ENCODE measurements at places on chromosomes 12 and 14.

GRCh38 chr12:123546281-123546680, 12.8 kb upstream of the RILPL1 start:
- DNase-seq, result no peak

GRCh38 chr12:15443611-15444010, 121.3 kb downstream of the PTPRO start:
- no peak for DNase-seq

DNA sequence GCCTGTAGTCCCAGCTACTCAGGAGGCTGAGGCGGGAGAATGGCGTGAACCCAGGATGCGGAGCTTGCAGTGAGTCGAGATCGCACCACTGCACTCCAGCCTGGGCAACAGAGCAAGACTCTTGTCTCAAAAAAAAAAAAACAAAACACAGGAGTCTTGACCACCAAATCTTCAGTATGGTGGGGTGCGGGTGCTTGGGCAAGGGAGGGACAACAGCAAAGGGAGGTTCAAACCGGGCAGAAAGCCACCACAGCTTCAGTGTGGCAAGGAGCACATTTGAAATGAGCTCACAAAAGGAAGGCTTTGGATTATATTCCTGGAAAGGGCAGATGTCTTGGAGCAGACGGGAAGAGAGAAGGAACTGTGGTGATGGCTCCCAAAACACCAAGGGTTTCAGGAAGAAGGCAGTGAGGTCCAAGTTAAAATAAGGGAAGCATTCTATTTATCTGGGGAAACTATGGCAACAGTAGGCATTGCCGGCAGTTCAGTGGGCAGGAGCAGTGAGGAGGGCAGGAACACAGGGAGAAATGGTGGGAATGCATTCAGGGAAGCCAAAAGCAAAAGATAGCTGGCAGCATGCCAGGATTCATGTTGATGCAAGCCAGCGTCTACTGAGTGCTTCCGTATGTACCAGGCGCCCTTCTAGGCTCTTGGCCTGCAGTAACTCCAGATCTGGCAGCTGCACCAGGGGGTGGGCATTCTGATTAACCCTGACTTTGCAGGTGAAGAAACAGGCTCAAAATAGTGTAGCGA, 51.0 kb upstream of the SRSF5 start:
- DNase-seq, result no peak

- DNase-seq, result no peak
Measured at GRCh38 chr14:68753690-68754089, 39.2 kb downstream of the ZFP36L1 start.

DNA sequence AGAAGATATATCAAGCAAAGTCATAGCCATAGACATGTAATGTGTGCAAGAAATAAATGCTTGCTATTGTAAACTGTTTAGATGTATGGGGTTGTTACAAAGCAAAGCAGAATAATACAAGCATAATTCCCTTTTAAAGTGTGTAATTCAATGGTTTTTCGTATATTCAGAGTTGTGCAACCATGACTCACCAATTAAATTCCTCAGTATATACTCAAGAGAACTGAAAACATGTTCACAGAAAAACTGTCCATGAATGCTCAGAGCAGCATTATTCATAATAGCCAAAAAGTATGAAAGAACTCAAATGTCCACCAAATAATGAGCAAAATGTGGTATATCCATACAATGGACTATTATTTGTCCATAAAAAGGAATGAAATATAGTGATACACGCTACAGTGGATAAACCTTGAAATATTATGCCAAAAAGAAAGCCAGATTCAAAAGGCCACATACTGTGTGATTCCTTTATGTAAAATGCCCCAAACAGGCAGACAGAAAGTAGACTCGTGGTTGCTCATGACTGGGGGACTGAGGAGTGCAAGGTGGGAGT, 9.3 kb downstream of the GXYLT1 start:
- DNase-seq, result peak; percentile 64

GRCh38 chr12:38424436-38424835, 107.9 kb downstream of the ALG10B start:
- no peak for DNase-seq

DNA sequence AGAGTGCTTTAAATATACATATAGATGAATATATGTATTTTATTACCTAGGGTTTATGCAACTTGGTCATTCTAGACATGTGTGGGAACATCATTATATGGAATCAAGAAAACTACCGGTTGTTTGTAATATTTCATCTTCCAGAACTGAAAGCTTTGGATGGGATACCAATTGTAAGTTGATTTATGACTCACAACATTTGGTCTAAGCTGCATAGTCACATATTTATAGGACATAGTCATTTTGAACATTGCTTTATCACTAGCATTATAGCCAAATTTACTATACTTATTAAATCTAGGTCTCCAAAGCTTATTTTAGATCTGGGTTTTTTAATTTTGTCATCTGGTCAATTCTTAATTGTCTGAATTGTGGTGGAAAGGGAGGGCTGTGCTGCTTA, 83.7 kb upstream of the PCNX4 start:
- DNase-seq, result no peak

DNA sequence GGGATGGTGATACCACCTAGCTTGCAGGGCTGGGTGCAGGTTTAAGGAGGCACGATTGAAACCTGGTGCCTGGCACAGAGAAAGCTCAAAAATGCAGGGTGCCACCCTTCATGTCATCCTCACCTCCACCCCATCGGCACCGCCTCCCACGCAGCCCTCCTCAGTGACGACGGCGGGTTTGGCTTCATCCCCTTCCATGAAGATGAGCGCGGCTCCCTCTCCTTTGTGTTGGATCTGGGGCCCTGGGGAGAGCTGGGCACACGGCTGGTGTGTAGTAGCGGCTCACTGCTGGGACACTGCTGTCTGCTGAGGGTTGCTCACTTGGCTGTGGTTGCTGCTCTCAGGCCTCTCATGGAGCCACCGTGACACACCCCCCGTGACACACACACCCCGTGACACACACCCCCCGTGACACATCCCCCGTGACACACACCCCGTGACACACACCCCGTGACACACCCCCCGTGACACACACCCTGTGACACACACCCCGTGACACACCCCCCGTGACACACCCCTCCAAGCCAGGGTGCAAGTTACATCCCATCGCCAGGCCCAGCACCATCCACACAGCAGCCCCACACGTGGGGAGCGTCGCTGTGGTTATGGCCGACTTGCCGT, 42.9 kb upstream of the FZD10 start:
- DNase-seq, result no peak

GRCh38 chr12:32395026-32395425, 4.3 kb upstream of the FGD4 start:
- no peak for DNase-seq

GRCh38 chr12:13278249-13278787, 81.8 kb downstream of the EMP1 start:
- peak; percentile 67 for DNase-seq

- DNase-seq, result peak; percentile 100
Measured at GRCh38 chr12:117063162-117063911, 35.9 kb downstream of the TESC start.

DNA sequence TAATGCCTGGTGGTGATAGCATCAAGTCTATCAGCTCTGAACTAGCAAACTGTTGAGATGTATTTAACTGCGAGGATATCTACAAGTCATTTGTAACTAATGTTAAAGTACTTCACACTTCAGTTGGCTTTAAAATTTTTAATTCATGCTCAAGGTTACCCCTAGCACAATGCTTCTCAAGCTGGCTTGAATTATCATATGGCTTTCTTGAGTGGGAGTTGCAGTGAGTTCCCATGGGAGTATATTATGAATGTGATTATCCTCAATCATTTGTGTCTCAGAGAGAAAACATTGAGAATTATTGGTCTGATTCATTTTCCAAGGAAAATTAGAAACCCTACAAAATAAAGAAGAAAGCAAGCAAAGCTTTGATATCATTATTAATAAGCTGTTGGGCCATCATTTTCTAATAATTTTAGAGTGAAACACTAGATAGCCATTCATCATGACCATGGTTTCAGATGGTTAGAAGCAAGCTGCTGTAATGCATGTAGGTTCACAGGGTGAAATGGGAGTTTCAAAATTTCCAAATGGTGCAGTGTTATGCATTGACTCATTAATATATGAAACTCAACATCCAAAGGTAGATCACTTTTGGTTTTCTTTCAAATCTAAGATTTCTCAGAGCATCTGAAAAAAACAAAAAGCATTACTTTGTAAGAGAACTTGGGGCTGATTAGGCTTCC, 11.8 kb upstream of the KRAS start:
- DNase-seq, result no peak

GRCh38 chr12:113061061-113061694, 4.6 kb downstream of the DTX1 start:
- DNase-seq, result no peak

GRCh38 chr12:100668945-100669536, 95.6 kb downstream of the GAS2L3 start:
- DNase-seq, result peak; percentile 71

DNA sequence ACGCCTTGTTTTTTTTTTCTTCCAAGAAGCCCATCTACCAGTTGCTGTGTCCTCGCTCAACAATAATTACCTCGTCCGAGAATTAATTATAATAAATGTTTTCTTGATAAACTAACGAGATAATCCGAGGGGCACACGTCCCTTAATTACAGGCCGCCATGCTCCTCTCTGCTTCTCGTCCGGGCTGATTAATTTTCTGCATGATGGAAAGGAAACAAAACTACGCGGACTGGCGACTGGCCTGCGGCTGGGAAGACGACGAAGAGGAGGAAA, 2.2 kb downstream of the OTX2 start:
- DNase-seq, result no peak

- DNase-seq, result no peak
Measured at GRCh38 chr12:120861074-120861795, 42.9 kb downstream of the SPPL3 start.

DNA sequence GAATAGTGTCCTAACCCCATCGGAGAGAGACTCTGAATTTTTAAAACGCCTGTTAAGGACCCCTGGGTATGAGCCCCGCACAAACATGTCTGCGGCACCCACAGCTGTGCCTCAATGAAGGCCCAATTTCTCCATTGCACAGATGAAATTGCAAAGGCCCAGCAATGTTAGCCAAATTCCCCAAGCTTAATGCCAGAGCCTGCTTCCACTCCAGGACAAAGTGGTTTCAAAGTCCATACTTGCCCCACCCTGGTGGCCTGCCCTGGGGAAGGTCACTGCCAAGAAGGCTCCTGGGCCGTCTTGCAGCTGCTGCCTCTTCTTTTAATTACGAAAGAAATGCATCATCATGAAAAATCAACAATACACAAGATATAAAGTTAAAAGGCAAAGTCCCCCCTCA, 1179.7 kb downstream of the VRK1 start:
- DNase-seq, result no peak

DNA sequence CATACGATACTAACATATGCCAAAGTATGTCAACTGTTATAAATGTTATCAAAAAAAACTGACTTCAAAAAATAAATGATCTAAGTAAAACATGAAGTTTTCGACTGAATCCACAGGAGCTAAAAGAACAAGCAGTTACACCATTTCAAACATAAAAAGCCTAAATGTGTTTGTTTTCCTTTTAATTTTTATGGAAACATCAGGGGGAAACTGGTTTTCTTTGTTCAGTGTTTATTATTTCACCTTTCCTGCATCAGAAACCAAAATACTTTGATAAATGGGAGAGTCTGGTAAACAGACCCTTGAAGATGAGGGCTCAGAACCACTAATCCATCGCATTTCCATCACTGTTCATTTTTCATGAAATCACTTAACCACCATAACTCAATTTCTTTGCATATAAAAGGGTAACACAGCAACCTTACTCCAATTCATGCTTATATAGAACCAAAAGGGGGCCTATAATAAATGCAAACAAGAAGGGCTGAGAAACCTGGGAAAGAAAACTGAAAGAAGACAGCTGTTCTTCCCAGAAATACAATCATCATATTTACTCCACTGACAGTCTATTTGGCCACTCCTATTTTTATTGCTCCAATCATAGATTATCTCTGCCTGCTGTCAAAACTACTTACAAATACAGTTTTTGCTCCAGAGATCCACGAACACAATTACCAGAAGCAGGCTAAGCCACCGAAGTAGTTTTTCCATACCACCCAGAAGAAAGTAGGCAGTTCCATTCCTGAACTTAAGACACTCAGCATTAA, 17.0 kb downstream of the FGD6 start:
- DNase-seq, result no peak

DNA sequence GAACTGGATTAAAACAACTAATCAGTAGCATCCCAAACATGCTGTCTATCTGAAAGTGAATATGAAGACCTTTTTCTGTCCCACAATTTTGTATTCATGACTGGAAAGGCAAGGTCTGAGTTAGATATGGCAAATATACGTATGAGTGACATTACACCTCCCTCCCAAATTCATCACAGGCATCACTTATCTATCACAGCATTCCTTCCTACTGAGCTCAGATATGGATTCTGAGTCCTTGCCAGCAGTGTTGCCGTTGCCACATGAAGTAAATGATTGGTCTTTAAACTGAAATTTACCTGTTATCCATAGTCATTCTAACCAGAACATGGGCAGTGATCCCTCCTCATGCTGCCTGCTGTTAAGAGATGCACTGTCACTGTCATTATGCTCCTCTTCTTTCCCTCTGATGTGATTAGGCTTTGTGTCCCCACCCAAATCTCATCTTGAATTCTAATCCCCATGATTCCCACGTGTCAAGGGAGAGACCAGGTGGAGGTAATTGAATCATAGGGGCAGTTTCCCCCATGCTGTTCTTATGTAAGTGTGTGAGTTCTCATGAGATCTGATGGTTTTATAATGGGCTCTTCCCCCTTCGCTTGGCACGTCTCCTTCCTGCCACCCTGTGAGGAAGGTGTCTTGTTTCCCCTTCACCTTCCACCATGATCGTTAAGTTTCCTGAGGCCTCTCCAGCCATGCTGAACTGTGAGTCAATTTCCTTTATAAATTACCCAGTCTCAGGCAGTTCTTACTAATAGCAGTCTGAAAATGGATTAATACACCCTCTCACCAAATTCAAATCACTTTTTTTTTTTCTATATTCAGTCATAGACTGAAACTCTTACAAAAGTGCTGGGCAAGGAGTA, 288.4 kb downstream of the NUAK1 start:
- no peak for DNase-seq

DNA sequence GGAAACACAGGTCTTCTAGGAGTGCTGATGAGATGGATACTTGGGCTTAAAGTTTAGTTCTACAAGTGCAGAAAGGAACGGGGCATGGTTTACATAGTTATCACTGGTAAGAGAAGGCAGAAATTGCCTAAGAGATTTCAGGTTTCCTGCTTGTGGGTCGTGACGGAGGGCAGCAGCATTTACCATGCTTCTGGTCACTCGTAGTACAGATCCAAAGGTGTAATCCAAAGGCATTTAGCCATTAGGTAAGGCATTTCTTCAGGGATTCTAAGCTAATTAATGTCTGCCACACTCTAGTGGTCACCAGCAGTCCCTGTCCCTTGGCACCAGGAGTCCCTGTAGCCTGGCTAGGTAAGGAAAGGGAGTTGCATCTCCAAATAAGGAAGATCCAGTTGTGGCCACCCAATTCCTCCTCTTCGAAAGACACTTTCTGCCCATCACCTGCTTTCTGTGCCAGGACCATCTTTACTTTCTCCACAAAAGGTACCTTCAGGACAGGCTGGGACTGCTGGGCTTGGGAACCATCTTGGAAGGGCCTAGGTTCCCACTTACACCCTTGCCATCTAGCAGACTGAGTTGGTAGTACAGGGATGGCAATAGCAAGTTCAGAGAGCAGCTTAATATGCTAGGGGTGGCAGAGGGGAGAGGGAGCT, 1.5 kb downstream of the GSTZ1 start:
- DNase-seq, result no peak

GRCh38 chr12:1660304-1661187, 30.3 kb upstream of the ADIPOR2 start:
- DNase-seq, result peak; percentile 64

Measured in NB4 (cell line).